ENCODE measurements at places on chromosomes 7 and 10. TPM values are rescaled to one million over a fixed set of nuclear protein-coding genes. Genes with fewer than 3 reads are reported as not detected.

The PNLIPRP3 gene
- not detected for total RNA-seq

GRCh38 chr10:105023211-105024111 is 382.4 kb downstream of the SORCS3 start:
- H3K4me3 ChIP-seq = no peak overlapping the region
- no peaks in the 10 kb centered on the region for H3K4me1 ChIP-seq
- H3K27ac ChIP-seq = no peak overlapping the region
- no peaks in the 10 kb centered on the region for H3K36me3 ChIP-seq

- no peak for DNase-seq
- H3K4me1 ChIP-seq = no peaks in the 10 kb centered on the region
- no peak overlapping the region for H3K27ac ChIP-seq
- no peaks in the 10 kb centered on the region for H3K27me3 ChIP-seq
These were observed 69.1 kb upstream of the COMTD1 start for GRCh38 chr10:75304741-75305390.

The SLC16A12 gene
- 2.0 TPM for total RNA-seq

The STAG3 gene
- total RNA-seq = 3.8 TPM

The CYP3A4 gene
- total RNA-seq = not detected

DNA sequence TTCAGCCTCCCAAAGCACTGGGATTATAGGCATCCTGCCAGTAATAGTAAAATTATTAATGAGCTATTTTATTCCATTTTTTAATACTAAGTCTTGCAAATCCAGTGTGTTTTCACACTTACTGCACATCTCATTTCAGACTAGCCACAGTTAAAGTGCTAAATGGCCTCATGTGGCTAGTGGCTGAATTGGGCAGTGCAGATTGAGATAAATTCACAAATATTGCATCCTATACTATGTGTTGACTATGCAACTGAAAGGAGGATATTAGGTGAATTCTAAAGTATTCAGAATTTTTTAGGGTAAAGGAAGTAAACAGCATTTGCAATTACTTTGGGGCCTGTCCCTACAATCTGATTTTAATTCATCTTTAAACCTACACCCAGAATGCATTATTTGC is 10.2 kb downstream of the APBB1IP start:
- H3K27me3 ChIP-seq = no peaks in the 10 kb centered on the region
- no peaks in the 10 kb centered on the region for H3K36me3 ChIP-seq
- no peaks in the 10 kb centered on the region for H3K4me1 ChIP-seq

DNA sequence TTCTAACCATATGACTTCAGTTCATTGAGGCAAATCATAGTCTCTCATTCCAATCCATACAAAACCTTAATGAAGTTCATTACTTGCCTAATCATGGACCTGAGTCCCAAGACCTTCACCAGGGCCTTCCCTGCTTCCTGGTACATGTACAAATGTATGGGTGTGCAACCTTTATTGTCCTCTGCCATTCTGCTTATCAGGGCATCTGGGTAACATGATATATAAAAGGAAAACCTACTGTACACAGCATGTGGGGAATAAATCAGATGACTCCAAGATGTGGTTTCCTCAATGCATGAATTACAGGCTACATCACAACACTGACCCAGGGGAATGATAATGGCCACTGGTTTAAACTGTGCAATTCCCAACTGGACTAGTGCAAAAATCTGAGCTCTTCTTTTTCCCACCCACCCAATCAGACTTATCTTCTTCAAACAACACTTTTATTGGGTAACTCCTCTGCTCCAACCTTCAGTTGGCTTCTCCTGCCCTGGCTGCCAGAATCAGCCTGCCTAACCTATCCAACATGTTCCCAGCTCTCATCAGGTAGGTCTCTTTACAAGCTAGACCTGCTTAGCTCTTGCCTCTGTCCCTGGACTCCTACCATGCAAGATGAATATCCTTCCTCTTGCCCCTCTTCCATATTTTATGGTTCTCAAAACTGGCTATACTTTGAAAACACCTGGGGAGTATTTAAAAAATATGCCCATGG is 11.4 kb downstream of the GOT1 start:
- H3K36me3 ChIP-seq = peaks cover 12% of the 10 kb centered on the region
- H3K27ac ChIP-seq = no peak overlapping the region
- H3K27me3 ChIP-seq = no peaks in the 10 kb centered on the region
- no peak overlapping the region for H3K4me3 ChIP-seq
- H3K4me1 ChIP-seq = no peaks in the 10 kb centered on the region

GRCh38 chr7:128384726-128385125 is 23.2 kb upstream of the PRRT4 start:
- no peak for DNase-seq
- no peaks in the 10 kb centered on the region for H3K4me1 ChIP-seq
- H3K4me3 ChIP-seq = no peak overlapping the region
- H3K27ac ChIP-seq = no peak overlapping the region

GRCh38 chr7:108030516-108030915 is 27.6 kb upstream of the LAMB1 start:
- no peaks in the 10 kb centered on the region for H3K27me3 ChIP-seq
- H3K27ac ChIP-seq = no peak overlapping the region
- DNase-seq = no peak

The CFTR gene
- total RNA-seq = 1.7 TPM

- H3K4me3 ChIP-seq = no peak overlapping the region
- H3K27ac ChIP-seq = no peak overlapping the region
- H3K36me3 ChIP-seq = no peaks in the 10 kb centered on the region
- no peaks in the 10 kb centered on the region for H3K27me3 ChIP-seq
- DNase-seq = no peak
These were observed 599.7 kb downstream of the KCNMA1 start for GRCh38 chr10:77037735-77038403.

- H3K27ac ChIP-seq = no peak overlapping the region
- no peaks in the 10 kb centered on the region for H3K36me3 ChIP-seq
- no peaks in the 10 kb centered on the region for H3K4me1 ChIP-seq
- no peaks in the 10 kb centered on the region for H3K27me3 ChIP-seq
- H3K4me3 ChIP-seq = no peak overlapping the region
These were observed 160.9 kb upstream of the BMPER start for GRCh38 chr7:33744293-33745075.

The HABP2 gene
- not detected for total RNA-seq

- H3K27me3 ChIP-seq = peaks cover 99% of the 10 kb centered on the region
- peaks cover 21% of the 10 kb centered on the region for H3K4me1 ChIP-seq
- H3K27ac ChIP-seq = no peak overlapping the region
- H3K4me3 ChIP-seq = no peak overlapping the region
- H3K36me3 ChIP-seq = no peaks in the 10 kb centered on the region
These were observed 2.9 kb downstream of the UNCX start for GRCh38 chr7:1235501-1236131.

DNA sequence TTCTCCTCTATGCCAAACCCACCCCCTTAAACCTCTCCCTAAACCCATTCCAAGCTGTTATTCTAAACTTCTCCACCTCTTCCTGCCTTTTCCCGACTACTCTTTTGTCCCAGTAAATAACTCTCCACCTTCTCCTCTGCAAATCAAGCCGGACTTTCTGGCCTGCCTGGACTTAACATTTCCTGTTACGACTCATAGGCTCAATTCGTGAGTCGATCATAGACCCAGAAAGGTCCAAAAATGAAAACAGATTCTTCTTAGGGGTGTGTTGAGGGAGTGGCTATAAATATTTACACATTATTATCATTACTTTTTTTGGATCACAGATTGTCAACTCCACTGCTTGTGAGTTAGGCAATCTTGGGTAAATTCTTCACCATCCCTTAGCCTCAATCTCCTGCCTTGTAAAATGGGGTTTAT is 59.0 kb upstream of the HABP2 start:
- no peaks in the 10 kb centered on the region for H3K36me3 ChIP-seq
- no peak overlapping the region for H3K4me3 ChIP-seq
- no peak for DNase-seq

- H3K4me1 ChIP-seq = peaks cover 5% of the 10 kb centered on the region
- DNase-seq = no peak
- no peak overlapping the region for H3K27ac ChIP-seq
- no peaks in the 10 kb centered on the region for H3K27me3 ChIP-seq
These were observed 72.9 kb upstream of the GRID1 start for GRCh38 chr10:86439544-86439943.

DNA sequence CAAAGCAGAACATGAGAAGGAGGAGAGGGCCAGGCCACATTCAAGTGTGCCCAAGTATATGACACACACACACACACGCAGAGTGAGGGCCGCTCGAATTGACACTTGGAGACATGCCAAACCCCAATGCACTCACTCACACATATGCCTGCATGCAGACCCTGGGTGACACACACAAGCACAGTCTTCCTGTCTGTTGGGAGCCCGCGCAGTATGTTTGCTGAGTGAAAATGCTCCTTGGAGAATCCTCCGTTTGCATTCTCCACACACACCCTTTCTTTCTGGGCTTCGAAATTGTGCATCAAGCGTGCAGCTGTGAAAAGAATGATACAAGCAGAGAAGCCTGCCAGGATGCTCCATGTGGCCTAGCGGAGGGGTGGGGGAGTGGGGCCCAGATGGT is 120.9 kb downstream of the PLXNA4 start:
- no peak for DNase-seq
- no peaks in the 10 kb centered on the region for H3K27me3 ChIP-seq
- H3K4me3 ChIP-seq = no peak overlapping the region
- no peaks in the 10 kb centered on the region for H3K4me1 ChIP-seq

The NEUROD6 gene
- total RNA-seq = not detected

GRCh38 chr7:156984174-156984891 is 26.1 kb downstream of the MNX1 start:
- no peaks in the 10 kb centered on the region for H3K36me3 ChIP-seq
- no peaks in the 10 kb centered on the region for H3K4me1 ChIP-seq
- no peak for DNase-seq
- H3K4me3 ChIP-seq = no peak overlapping the region
- H3K27me3 ChIP-seq = no peaks in the 10 kb centered on the region
- H3K27ac ChIP-seq = no peak overlapping the region

The SUN3 gene
- not detected for total RNA-seq

GRCh38 chr7:107149863-107150262 is 18.9 kb upstream of the HBP1 start:
- H3K4me1 ChIP-seq = peaks cover 2% of the 10 kb centered on the region
- no peak overlapping the region for H3K27ac ChIP-seq
- no peaks in the 10 kb centered on the region for H3K27me3 ChIP-seq
- no peak overlapping the region for H3K4me3 ChIP-seq
- no peaks in the 10 kb centered on the region for H3K36me3 ChIP-seq
- no peak for DNase-seq

The OR2A42 gene
- total RNA-seq = not detected

- H3K27me3 ChIP-seq = no peaks in the 10 kb centered on the region
- no peaks in the 10 kb centered on the region for H3K36me3 ChIP-seq
- H3K27ac ChIP-seq = no peak overlapping the region
- no peak overlapping the region for H3K4me3 ChIP-seq
These were observed 95.4 kb upstream of the AFAP1L2 start for GRCh38 chr10:114499630-114500190.

- no peaks in the 10 kb centered on the region for H3K36me3 ChIP-seq
- H3K4me3 ChIP-seq = no peak overlapping the region
- DNase-seq = no peak
- H3K27me3 ChIP-seq = no peaks in the 10 kb centered on the region
- no peak overlapping the region for H3K27ac ChIP-seq
These were observed 22.7 kb downstream of the NT5C3A start for GRCh38 chr7:33039903-33040292.

GRCh38 chr7:22665923-22666322 is 61.1 kb upstream of the IL6 start:
- H3K4me3 ChIP-seq = no peak overlapping the region
- H3K27me3 ChIP-seq = no peaks in the 10 kb centered on the region
- no peak for DNase-seq
- H3K4me1 ChIP-seq = peaks cover 10% of the 10 kb centered on the region
- no peaks in the 10 kb centered on the region for H3K36me3 ChIP-seq
- no peak overlapping the region for H3K27ac ChIP-seq

The ACBD7 gene
- total RNA-seq = 17.8 TPM

DNA sequence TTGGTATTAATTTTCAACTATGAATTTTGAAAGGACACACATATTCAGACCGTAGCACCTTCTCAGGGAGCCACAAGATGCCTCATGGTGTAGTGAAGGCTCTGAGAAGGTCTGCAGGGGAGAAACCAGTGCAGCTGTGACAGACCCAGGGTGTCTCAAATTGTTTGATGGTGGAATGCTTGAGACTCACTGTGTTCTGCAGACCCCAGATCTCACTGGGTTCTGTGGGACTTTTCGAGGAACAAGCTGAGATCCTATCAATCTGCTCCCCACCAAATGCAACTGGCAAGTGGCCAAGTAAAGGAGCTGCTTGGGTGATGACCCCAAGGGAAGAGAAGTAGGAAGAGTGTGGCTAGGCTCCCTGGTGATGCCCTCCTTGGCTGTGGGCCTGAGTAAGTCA is 130.5 kb upstream of the UNC5B start:
- H3K4me3 ChIP-seq = no peak overlapping the region
- H3K36me3 ChIP-seq = no peaks in the 10 kb centered on the region
- no peaks in the 10 kb centered on the region for H3K4me1 ChIP-seq

- no peak overlapping the region for H3K4me3 ChIP-seq
- H3K36me3 ChIP-seq = no peaks in the 10 kb centered on the region
- H3K27ac ChIP-seq = no peak overlapping the region
- H3K4me1 ChIP-seq = no peaks in the 10 kb centered on the region
- H3K27me3 ChIP-seq = no peaks in the 10 kb centered on the region
- DNase-seq = no peak
These were observed 378.6 kb upstream of the PRKCQ start for GRCh38 chr10:6958711-6959110.

GRCh38 chr7:22627136-22627535 is 99.9 kb upstream of the IL6 start:
- H3K36me3 ChIP-seq = no peaks in the 10 kb centered on the region
- no peaks in the 10 kb centered on the region for H3K27me3 ChIP-seq
- no peak overlapping the region for H3K27ac ChIP-seq

Measured in H1 (cell line).